ENCODE measurements at places on chromosomes 2 and 18.
A peak's percentile ranks its signal among the peaks of the same experiment; 100 is the strongest.

- H3K4me3 ChIP-seq, result no peak overlapping the region
- no peaks in the 10 kb centered on the region for H3K27me3 ChIP-seq
- H3K27ac ChIP-seq, result no peak overlapping the region
- DNase-seq, result no peak
- no peaks in the 10 kb centered on the region for H3K36me3 ChIP-seq
Observed at GRCh38 chr2:159051133-159051532, 82.7 kb downstream of the TANC1 start.

GRCh38 chr2:163667064-163667887 lies 68.5 kb downstream of the FIGN start:
- no peaks in the 10 kb centered on the region for H3K4me1 ChIP-seq
- no peak overlapping the region for H3K4me3 ChIP-seq
- H3K27me3 ChIP-seq, result no peaks in the 10 kb centered on the region
- H3K27ac ChIP-seq, result no peak overlapping the region

DNA sequence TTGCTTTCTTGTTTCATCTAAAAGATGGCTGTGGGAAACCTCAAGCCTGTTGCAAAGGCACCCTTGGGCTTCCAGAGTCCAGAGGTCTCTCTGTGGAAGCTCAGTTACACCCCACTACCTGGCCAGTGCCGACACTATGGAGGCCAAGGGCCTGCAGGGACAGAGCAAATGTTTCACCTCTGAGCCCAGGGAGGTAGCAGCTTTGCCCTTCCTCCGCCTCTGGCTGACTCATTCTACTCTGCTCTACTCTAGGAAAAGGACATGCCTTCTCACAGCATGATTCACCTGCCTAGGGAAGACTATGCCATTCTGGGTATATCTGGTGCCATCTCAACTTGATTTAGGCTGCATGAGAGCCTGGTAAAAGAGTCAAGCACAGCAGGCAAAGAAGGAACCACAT lies 12.2 kb downstream of the MYOM1 start:
- no peaks in the 10 kb centered on the region for H3K27me3 ChIP-seq
- H3K4me1 ChIP-seq, result no peaks in the 10 kb centered on the region
- no peak for DNase-seq
- H3K27ac ChIP-seq, result no peak overlapping the region
- peaks cover 4% of the 10 kb centered on the region for H3K36me3 ChIP-seq

GRCh38 chr18:4586731-4587130 lies 131.6 kb upstream of the DLGAP1 start:
- no peak for DNase-seq
- H3K27me3 ChIP-seq, result no peaks in the 10 kb centered on the region
- H3K4me1 ChIP-seq, result no peaks in the 10 kb centered on the region

GRCh38 chr2:45006942-45007287 lies 2.3 kb downstream of the SIX2 start:
- no peaks in the 10 kb centered on the region for H3K36me3 ChIP-seq
- H3K4me1 ChIP-seq, result peaks cover 21% of the 10 kb centered on the region
- H3K27me3 ChIP-seq, result peaks cover 99% of the 10 kb centered on the region
- no peak overlapping the region for H3K4me3 ChIP-seq

DNA sequence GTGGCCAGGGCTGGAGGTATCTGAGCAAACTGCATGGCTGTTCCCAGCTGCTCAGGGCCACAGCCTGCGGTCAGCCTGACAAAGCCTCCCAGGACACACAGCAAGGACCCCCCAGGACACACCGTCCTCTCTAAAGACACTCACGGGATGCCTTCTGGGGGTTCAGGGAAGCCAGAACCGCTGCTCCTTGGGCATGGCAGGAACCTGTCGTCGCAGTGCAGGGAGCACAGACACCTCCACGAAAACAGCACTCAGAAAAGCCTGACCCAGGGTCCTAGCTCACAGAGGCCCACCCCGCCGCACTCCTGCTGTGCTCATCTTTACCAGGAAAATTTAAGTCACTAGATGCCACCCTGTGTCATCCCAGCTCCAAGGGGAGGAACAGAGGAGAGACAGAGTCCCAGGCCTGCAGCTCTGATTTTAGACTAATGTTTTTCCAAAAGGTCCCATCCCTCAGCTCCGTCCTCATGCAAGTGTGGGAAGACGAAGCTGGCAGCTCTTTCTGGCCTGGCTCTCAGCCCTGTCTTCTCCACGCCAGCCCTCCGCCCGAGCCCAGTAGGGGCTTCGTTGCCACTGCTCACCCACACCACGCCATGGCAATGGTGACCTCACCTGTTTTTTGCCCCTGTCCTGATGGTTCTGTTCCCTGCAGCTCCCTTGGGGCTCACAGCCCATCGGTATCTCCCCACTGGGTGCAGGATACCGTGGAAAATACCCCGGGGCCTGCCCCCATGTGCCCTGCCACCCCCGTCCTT lies 23.9 kb upstream of the SLC66A3 start:
- no peak for DNase-seq
- H3K27ac ChIP-seq, result peak overlapping the region; percentile 61
- H3K4me3 ChIP-seq, result peak overlapping the region; percentile 50
- H3K36me3 ChIP-seq, result no peaks in the 10 kb centered on the region
- H3K4me1 ChIP-seq, result peaks cover 44% of the 10 kb centered on the region
- H3K27me3 ChIP-seq, result peaks cover 38% of the 10 kb centered on the region

GRCh38 chr2:222813177-222813843 lies 47.5 kb upstream of the ACSL3 start:
- H3K36me3 ChIP-seq, result no peaks in the 10 kb centered on the region
- no peak overlapping the region for H3K4me3 ChIP-seq
- no peak overlapping the region for H3K27ac ChIP-seq
- no peak for DNase-seq
- peaks cover 3% of the 10 kb centered on the region for H3K4me1 ChIP-seq

GRCh38 chr18:47036298-47036874 lies 965 bp upstream of the ELOA2 start:
- no peaks in the 10 kb centered on the region for H3K36me3 ChIP-seq
- peak; percentile 25 for DNase-seq
- no peak overlapping the region for H3K27ac ChIP-seq
- H3K27me3 ChIP-seq, result no peaks in the 10 kb centered on the region

- no peak for DNase-seq
- no peaks in the 10 kb centered on the region for H3K27me3 ChIP-seq
- H3K4me1 ChIP-seq, result no peaks in the 10 kb centered on the region
- H3K36me3 ChIP-seq, result no peaks in the 10 kb centered on the region
- no peak overlapping the region for H3K4me3 ChIP-seq
Observed at GRCh38 chr2:80858965-80859364, 554.4 kb upstream of the LRRTM1 start.

DNA sequence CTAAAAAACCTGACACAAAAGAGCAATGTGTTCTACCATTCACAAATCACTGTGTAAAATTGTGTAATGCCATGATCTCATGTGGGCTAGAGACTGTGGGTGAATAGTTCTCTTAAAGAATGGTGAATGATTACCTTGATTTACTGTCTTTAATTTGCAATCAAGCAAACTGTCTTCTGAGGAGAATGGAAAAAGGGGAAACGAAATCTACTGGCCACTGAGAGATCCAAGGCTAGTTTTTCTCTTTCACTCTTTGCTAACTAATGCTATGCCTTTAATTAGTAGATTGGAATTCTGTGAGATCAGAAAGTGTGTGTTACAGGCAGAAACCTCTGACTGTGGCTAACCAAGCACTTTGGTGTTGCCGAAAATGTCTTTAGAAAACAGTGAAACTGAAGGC lies 422.7 kb downstream of the TGIF1 start:
- no peaks in the 10 kb centered on the region for H3K4me1 ChIP-seq
- H3K36me3 ChIP-seq, result no peaks in the 10 kb centered on the region
- no peak overlapping the region for H3K4me3 ChIP-seq
- H3K27ac ChIP-seq, result no peak overlapping the region

- H3K36me3 ChIP-seq, result no peaks in the 10 kb centered on the region
- H3K4me3 ChIP-seq, result no peak overlapping the region
- no peak for DNase-seq
- no peak overlapping the region for H3K27ac ChIP-seq
- H3K4me1 ChIP-seq, result no peaks in the 10 kb centered on the region
Observed at GRCh38 chr2:41204315-41204714, 752.4 kb upstream of the SLC8A1 start.

GRCh38 chr2:17541531-17541950 lies 1.0 kb downstream of the VSNL1 start:
- no peak overlapping the region for H3K27ac ChIP-seq
- H3K4me3 ChIP-seq, result no peak overlapping the region
- H3K36me3 ChIP-seq, result no peaks in the 10 kb centered on the region
- DNase-seq, result no peak
- H3K27me3 ChIP-seq, result peaks cover 57% of the 10 kb centered on the region

DNA sequence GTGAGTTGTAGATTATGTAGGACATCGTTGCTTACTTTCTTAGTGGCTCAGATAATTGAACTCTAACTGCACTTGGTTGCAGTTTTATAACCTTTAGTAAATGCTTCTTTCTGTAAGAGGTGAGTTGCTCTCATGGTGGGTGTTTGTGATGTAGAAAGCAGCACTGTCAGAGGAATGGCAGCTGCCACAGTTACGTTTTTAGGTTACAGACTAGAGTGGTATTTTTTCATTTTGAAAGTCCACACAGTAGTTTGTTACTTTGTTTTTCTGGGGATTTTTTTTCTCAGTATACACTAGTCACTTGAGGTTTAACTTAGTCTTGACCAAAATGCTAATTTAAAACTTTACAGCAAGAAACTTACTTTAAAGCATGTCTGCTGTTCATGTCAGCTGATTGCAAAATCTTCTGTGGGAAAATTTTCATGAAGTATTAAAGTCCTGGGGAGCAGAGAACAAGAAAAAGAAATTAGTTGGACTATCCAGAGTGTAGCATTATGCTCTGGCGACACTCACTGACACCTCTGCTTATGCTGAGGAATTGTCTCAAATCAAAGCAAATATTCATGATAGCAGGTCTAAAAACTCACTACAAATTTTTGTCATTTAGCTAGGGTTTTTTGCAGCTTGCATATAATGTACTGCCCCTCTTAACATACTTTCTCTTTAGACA lies 14.8 kb downstream of the AFTPH start:
- DNase-seq, result no peak
- H3K4me3 ChIP-seq, result no peak overlapping the region
- H3K4me1 ChIP-seq, result peaks cover 29% of the 10 kb centered on the region
- H3K27ac ChIP-seq, result no peak overlapping the region

GRCh38 chr2:178266445-178266844 lies 72.1 kb downstream of the OSBPL6 start:
- no peaks in the 10 kb centered on the region for H3K36me3 ChIP-seq
- no peaks in the 10 kb centered on the region for H3K4me1 ChIP-seq
- no peak overlapping the region for H3K27ac ChIP-seq
- DNase-seq, result no peak

DNA sequence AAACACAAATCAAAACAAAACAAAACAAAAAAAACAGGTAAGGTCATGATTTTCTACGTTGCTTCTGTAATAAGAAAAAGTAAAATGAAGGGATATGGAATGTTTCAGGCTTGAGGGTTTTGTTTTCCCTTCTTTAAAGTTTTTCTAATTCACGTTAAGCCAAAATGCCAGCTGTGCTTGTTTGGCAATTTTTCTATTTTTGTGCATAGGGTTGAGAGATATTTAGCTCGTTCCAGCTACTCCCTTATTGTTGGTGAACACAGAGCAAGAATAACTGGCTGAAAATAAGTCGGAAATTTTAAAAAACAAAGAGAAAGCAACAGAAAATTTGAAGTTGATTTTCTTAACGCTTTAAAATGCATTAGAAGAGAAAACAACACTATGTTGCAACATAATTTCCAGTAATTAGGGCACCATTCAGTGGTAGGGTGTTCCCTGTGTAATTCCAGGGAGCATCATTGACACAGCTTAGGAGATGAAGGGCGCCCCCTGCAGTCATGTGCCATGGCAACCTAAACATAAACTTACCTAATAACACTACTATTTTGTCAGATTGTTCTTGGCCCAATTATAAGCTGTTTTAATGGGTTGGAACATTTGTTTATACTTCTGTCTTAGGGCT lies 99.5 kb downstream of the DTNA start:
- no peak overlapping the region for H3K27ac ChIP-seq
- no peak for DNase-seq
- no peak overlapping the region for H3K4me3 ChIP-seq
- H3K36me3 ChIP-seq, result no peaks in the 10 kb centered on the region
- H3K4me1 ChIP-seq, result no peaks in the 10 kb centered on the region

DNA sequence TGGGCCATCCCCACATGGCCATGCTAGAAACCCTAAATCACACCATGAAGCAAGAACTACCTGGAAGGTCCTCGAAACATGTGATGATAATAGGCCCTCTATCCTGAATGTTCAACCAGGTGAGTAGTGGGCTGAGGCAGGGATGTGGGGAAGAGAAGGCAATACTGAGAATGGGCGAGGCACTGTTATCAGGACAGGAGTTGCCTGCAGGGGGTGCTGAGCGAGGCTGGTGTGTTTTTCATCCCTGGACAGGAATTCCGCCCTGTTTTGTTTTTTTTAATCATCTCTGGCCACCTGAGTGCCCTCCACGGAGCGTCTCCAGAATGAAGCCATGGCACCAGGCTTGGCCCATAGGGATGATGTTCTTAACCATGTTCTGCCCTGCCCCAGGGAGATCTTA lies 103.0 kb upstream of the SOX11 start:
- no peaks in the 10 kb centered on the region for H3K4me1 ChIP-seq
- no peaks in the 10 kb centered on the region for H3K36me3 ChIP-seq
- H3K4me3 ChIP-seq, result no peak overlapping the region

- no peak within 1 kb of the TSS for H3K27ac ChIP-seq
- H3K4me3 ChIP-seq, result no peak within 1 kb of the TSS
- peaks cover 4% of the 10 kb centered on the region for H3K4me1 ChIP-seq
- H3K27me3 ChIP-seq, result peaks cover 51% of the 10 kb centered on the region
- no peaks in the 10 kb centered on the region for H3K36me3 ChIP-seq
- peak; percentile 65 for DNase-seq
Observed at GRCh38 chr2:11669454-11670291, at the start of gene NTSR2. Gene NTSR2 (minus strand): TSS chr2:11670195. CDS start chr2:11670129, 66 bp downstream.

DNA sequence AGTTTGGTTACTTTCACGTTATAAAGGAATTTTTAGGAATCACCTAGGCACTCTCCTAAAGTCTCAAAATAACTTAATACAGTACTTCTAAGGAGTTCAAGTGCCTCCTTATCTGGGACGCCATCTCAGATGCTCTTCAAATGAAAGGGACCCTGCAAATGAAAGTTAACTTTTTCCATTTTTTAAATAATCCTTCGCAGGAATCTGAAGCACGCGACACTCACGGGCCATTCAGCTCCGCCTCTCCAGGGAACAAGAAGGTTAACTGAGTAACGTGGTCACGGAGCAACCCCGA lies 537 bp upstream of the ZC3H15 start:
- no peaks in the 10 kb centered on the region for H3K27me3 ChIP-seq
- no peak for DNase-seq
- peak overlapping the region; percentile 96 for H3K4me3 ChIP-seq
- H3K27ac ChIP-seq, result peak overlapping the region; percentile 97

DNA sequence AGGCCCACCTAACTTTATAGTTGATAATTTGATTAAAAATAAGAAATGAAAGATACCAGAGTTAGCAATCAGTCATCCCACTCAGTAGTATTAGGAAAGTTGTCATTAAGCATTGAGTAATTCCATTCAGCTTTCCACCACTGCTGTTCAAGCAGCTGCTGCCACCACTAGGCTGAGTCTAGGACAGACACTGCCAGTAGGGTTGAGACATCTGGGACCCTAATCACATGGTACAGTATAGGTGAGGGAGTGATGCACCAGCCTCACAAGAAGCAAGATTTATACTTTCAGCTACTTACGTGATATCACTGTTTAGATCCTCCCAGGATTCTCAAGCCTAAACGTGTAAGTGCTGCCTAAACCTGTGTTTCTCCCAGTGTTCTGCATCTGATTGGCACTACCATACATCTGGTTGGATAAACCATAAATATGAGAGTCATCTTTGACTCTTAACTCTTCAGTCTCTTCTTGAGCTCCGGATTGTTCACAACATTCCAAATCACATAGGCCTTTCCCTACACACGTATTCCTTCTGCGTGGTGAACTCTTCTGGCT lies 3.2 kb downstream of the UBXN4 start:
- H3K27me3 ChIP-seq, result no peaks in the 10 kb centered on the region
- H3K4me1 ChIP-seq, result peaks cover 42% of the 10 kb centered on the region
- DNase-seq, result no peak
- H3K4me3 ChIP-seq, result peak overlapping the region; percentile 65
- H3K36me3 ChIP-seq, result peaks cover 48% of the 10 kb centered on the region

All from activated naive CD4-positive, alpha-beta T cell treated with anti-CD3 and anti-CD28 coated beads, Interleukin-2, amount 10 ng/mL, durations not matched to agents 7 days and 5 days (primary cell).